DMS 273 treated with DMSO at 0.1 percent for 48 hours (cell line): ENCODE measurements at places on chromosomes 1 and 21.
A peak's percentile ranks its signal among the peaks of the same experiment; 100 is the strongest.

DNA sequence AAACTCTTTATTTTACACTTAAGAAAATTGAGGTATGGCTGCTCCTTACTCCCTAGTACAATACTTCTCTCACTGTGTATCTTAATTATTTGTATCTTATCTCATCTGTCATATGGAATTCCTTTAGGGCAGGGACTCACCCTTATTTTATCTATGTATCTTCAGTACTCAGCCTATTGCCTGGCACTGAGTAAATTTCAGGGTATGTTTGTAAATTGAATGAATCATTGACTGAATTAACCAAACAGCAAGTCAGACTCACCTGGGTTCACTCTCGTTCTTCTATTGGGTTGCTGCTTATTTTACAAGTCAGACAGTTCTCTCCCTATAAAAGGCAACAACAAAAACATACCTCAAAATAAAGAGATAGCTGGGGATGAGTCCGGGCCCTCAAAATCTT is 63.8 kb downstream of the LAMC1 start:
- DNase-seq = no peak

- no peak for DNase-seq
These were observed 2.8 kb downstream of the HPDL start for GRCh38 chr1:45329445-45329844.

GRCh38 chr1:101995984-101996745 is 561 bp downstream of the OLFM3 start:
- no peak for DNase-seq

GRCh38 chr1:187096689-187097088 is 267.9 kb downstream of the PLA2G4A start:
- DNase-seq = no peak

- peak; percentile 82 for DNase-seq
These were observed 4.4 kb downstream of the CYB561D1 start for GRCh38 chr1:109498161-109498801.

DNA sequence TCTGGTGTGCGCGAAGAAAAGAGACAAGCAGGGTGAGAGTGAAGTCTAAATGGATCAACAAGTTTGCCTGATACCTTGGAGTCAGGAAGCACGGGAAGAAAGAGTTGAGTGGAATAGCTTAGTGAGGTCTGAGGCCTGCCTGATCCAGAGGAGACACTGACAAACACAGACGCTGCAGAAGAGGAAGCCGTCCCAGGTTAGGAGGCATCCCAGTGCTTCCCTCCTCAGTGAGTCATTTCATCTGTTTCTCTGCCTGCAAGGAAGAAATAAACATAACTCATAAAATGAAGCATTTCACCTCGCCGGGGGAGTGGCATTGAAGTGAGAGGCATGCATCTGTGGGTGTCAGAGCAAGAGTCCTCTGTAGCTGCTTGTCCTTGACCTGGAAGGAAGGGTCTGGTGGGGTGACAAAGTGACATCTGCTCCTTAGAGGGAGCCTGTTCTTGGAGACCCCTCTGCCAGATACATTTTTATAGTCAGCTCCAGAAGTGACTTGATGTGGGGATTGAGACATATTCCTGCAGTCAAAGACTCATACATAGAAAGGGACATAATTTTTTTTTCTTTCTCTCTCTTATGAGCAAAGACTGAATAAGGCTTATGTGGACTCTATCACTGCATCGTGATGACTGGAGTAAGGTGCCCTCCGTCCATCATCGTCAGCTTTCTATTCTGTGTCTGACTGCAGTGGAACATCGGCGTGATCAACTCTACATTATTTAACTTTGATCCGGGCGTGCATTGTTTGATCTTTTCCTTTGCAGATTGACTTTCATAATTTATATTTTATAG is 256.7 kb downstream of the KIF26B start:
- DNase-seq = no peak

- no peak for DNase-seq
These were observed 103.9 kb upstream of the C1orf174 start for GRCh38 chr1:4003846-4004505.

GRCh38 chr1:214537219-214537618 is 14.2 kb downstream of the PTPN14 start:
- DNase-seq = no peak

GRCh38 chr1:168626326-168626725 is 49.9 kb downstream of the XCL1 start:
- no peak for DNase-seq
